ENCODE measurements at places on chromosomes 3 and 15.

DNA sequence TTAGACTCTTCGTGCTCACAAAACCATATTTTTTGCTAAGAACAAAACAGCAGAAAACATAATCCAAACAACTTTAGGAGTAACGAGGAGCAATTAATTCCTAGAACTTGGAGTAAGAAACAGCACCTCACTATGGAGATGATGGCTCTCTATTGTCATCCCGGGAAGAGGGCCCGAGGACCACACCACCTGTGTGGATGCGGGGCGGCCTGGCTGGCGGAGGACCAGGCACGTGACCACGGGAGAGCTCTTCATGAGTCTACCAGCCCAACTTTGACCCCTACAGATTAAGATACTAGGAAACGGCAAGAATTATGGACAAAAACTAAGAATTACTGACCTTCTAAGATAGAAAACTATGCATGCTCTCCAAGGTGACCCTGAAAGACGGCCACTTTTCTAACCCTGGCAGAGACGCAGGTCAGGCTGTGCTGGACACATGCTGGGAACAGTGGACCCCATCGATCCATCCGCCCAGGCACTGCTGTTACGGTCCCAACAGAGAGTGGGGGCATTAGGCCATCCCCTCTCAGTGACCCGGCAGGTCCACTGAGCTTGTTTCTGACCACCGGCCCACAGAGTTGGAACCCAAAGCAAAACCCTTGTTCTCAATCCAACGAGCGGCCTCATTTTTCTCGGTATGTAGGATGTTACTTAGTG, 13.1 kb upstream of the OCA2 start:
- no peak for DNase-seq

GRCh38 chr15:39770748-39771689, 11.6 kb downstream of the FSIP1 start:
- no peak for DNase-seq

GRCh38 chr3:10008588-10009344, 17.5 kb upstream of the FANCD2 start:
- peak; percentile 79 for DNase-seq

DNA sequence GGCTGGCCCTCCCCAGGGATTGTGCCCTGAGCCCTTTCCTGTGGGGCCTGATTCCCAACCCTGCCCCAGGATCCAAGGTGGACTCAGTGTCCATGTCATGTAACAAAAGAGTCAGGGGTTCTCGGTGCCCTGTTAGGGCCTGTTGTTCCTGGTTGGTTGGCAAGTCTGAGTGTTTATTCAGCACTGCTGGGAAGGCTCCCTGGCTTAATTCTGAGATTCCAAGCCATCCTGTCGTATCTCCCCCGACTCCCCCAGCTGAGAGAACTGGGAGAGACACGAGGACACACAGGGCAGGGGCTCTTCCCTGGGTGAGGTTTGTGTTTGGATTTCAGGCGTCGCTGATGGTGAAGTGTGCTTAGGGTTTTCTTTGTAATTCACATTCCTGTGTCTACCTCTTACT, 78.3 kb downstream of the EEFSEC start:
- no peak for DNase-seq

- DNase-seq, result no peak
These were observed 32.2 kb downstream of the DNAAF4 start for GRCh38 chr15:55475842-55476241.

DNA sequence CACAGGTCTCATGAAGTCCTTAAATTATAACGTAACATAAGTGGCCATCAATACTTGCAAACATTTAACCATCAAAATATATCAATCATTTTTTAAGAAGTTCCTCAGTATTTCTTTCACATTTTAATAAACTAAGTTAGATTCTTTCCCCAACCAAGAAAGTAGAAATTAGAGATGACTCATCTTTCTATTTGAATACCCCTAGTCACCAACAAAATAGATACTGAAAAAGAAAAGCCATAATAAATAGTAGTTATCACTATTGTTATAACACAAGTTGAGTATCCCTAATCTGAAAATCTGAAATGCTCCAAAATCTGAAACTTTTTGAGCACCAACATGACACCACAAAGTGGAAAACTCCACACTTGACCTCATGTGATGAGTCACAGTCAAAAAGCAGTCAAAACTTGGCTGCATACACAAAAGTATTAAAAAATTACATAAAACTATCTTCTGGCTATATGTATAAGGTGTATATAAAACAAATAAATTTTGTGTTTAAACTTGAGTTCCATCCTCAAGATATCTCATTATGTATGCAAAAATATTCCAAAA, 3.7 kb downstream of the SHQ1 start:
- DNase-seq, result no peak

DNA sequence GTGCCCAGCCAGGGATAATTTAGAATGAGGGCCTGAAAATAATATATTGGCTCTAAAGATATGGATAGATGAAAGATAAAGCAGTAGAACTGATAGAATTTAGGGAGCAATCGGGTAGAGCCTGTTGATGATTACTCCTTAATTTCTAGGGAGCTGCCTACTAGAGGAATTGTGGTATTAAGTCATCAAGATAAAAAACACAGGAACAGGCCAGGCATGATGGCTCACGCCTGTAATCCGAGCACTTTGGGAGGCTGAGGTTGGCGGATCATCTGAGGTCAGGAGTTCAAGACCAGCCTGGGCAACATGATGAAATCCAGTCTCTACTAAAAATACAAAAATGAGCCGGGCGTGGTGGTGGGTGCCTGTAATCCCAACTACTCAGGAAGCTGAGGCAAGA, 130.4 kb downstream of the PCCB start:
- no peak for DNase-seq

- no peak for DNase-seq
These were observed 60.5 kb downstream of the KLF13 start for GRCh38 chr15:31387092-31387478.

- DNase-seq, result no peak
These were observed 570 bp downstream of the APH1B start for GRCh38 chr15:63277893-63278456.

- DNase-seq, result no peak
These were observed 73.7 kb downstream of the IGSF11 start for GRCh38 chr3:118960876-118961450.

DNA sequence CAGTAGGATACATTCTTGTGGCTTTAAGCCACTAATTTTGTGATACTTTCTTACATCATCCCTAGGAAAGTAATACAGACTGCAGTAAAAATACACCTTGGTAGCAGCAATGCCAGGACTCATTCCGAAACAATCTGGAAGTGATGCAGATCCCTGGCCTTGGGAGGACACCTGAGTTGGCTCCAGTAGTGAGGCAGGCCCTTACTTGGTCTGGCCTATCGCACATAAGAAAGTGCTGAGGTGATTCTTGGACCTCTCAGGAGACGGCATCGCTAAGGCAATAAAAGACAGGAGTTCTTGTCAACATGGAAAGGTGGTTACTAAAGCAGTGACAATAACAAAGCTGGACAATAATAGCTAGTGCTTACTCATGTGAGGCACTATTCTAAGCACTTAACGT, 126.5 kb downstream of the SUCNR1 start:
- DNase-seq, result no peak

- no peak for DNase-seq
These were observed 196.7 kb upstream of the TPRG1 start for GRCh38 chr3:188974856-188975599.

DNA sequence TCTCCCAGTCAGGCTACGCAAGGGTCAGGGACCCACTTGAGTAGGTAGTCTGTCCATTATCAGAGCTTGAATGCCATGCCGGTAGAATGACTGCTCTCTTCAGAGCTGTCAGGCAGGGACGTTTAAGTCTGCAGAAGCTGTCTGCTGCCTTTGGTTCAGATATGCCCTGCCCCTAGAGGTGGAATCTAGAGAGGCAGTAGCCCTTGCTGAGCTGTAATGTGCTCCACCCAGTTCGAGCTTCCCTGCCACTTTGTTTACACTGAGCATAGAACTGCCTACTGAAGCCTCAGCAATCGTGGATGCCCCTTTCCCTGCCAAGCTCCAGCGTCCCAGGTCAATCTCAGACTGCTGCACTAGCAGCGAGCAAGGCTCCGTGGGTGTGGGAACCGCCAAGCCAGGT, 57.5 kb upstream of the SETMAR start:
- no peak for DNase-seq

- no peak for DNase-seq
These were observed 367.4 kb downstream of the IL20RB start for GRCh38 chr3:137325170-137325569.

DNA sequence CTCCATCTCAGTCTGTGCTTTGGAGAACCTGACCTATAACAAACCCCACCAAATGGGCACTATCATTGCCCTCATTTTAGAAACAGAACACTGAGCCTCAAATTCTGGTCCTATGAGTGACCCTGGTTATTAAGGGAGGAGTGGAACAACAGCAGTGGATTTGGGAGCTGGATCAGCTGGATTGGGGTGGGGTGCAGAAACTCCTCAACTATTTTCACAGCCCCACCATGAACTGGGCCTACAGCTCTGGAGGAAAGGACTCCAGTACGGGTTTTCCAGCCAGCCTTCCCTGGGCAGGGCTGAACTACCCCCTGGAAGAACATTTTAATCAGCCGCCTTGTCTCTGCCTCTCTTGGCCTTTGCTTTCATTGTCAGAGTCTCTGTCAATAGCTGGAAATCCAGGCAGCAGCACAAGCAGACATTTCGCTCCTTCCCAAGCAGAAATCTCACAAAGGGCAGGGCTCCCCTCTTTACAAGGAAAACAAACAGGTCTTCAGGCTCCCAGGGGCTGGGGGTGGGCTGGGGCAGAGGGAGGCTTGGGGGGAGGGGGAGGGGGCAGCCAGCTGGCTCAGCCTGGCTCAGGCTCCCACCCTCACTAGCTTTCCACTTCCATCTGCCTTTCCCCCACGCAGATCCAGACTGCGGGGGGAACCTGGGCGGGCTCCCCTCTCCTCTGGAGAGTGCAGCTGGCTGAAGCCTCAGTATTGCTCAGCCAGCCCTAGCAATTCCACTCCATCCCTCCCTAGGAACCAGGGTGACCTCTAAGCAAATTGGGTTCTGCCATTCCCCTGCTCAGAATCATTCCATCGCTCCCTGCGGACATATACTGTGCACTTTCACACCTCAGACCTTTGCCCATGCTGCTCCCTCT, 13.7 kb upstream of the TLE3 start:
- DNase-seq, result no peak

GRCh38 chr3:27659279-27660021, 62.7 kb downstream of the EOMES start:
- DNase-seq, result peak; percentile 18

GRCh38 chr15:76285241-76285825, 25.9 kb downstream of the ETFA start:
- DNase-seq, result no peak

DNA sequence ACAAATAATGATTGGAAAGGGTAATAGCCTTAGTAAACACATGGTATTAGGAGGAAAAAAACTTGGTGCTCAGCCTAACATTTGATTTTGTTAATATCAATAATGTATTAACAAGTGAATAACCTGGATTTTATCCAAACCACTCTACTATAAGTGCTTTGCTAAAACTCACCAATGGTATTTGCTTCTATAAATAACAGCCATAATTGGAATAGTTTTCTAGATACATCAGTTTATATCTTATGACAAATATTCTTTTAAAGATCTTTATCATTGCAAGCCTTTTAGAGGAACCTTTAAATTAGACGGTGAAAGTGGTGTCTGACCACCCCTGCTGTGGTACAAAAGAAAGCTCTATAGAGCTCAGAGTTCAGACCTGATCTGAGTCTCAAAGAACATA, 123.9 kb downstream of the SHOX2 start:
- no peak for DNase-seq

Data from activated effector memory CD4-positive, alpha-beta T cell treated with Interleukin-2 at 50 U/mL for 16 hours (primary cell).